ENCODE measurements at places on chromosomes 16 and 17.
A peak's percentile ranks its signal among the peaks of the same experiment; 100 is the strongest.

- no peak for DNase-seq
These were observed 161.7 kb upstream of the FAM20A start for GRCh38 chr17:68762911-68763310.

DNA sequence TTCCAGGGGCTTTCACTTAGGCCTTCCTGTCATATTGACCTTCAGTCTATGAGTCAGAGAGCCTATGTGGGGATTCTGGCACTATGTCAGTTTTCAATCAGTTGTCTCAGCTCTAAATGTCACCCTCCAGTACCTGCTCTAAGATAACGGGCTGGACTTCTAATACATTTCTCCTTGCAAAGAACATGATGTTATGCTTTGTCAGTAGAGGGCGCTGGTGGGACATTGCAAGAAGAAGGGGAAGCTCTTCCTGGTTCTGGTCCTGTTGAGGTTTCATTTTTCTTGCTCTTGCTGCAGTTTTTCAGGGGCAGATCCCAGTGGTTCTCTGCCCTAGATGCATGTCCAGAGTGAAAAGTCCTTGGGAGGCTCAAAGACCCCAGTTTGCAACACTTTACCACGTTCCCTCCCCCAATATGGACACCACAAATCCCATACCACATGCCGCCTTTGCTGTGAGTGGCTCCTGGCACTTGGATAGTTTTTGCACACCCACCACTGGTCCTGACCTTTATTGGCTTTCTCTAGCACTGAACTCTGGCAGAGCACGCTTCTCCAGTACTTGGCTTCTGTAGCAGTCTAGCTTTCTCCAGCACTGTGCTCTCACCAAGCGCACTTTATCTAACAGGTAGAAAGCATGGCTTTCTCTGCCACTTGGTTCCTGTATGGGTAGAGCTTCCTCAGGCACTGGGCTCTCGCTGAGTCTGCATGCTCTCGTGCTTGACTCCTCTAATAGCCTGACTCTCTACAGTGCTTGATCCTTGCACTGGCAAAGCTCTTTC, 49.0 kb downstream of the BCL7C start:
- DNase-seq: peak; percentile 83

GRCh38 chr17:55433629-55434422, 12.2 kb upstream of the MMD start:
- DNase-seq: no peak

GRCh38 chr17:7838090-7839075, 4.4 kb downstream of the KDM6B start:
- no peak for DNase-seq

DNA sequence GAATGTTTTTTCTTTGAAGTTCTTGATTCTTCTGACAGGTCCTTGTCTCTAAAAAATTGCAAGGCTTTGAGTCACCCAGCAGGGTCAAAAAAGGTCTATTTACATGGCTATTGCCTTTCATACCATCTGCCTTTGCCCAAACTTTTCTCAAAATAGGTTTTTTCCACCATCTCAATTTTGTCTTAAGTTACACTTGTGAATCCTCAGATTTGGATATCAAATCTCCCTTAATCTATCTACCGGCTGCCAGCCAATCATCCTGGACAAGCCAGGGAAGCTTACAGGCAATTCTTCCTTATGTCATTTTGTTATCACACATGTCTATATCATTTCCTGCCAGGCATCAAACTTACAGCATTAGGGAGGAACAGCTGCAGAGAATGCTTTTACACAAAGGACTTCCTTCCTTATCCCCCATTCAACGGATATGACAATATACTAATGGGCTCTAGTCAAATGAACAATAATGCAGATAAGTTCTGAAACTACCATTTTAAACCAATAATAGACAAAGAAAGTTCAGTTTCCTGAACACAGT, 104.1 kb upstream of the CORO6 start:
- no peak for DNase-seq

DNA sequence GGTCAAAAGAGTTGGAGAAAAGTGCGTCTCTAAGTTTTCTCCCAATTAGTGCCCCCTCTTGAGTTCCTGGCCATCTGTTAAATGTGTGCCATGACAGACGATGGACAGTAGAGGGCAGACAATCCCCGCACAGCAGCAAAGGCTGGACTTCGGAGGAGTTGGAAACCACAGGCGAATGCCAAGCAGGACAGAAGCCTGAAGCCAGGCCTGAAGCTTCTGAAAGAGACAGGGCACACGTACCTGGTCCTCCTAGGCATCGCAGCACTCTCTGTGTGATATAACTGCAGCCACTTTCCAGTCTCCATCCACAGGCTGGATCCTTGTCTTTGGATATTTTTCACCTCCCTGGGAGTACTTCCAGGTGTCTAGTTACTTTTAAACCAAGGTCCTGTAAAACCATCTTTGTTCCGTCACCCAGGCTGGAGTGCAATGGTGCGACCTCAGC, 14.5 kb downstream of the C17orf100 start:
- DNase-seq: peak; percentile 29

Measured in activated gamma-delta T cell treated with Interleukin-2 at 50 U/mL for 16 hours (primary cell).